ENCODE measurements at places on chromosomes 13 and 19.

- no peak for DNase-seq
Observed at GRCh38 chr13:54387625-54388024, 1359.0 kb downstream of the OLFM4 start.

DNA sequence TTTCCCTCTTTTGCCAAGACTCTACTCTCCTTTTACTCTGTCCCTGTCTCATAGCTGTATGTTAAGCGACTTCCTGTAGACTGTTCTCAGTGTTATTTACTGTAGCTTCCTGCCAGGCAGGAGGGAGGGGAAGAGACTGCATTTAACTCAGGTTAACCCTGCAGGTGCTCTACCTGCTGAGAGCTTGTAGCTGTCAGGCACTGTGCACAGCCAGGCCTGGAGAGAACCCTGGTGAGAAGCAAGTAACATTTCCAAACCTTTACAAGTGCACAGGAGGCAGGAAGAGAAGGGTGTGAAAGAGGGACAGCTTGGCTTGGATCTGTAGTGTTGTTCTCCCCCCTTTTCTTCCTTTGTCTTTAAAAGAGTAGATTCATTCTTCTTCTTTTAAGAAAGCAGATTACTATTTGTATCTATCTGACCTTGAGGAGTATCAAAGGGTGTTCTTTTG, 167.1 kb downstream of the LMO7 start:
- no peak for DNase-seq

- no peak for DNase-seq
Observed at GRCh38 chr19:1389033-1389940, 5.6 kb downstream of the NDUFS7 start.

DNA sequence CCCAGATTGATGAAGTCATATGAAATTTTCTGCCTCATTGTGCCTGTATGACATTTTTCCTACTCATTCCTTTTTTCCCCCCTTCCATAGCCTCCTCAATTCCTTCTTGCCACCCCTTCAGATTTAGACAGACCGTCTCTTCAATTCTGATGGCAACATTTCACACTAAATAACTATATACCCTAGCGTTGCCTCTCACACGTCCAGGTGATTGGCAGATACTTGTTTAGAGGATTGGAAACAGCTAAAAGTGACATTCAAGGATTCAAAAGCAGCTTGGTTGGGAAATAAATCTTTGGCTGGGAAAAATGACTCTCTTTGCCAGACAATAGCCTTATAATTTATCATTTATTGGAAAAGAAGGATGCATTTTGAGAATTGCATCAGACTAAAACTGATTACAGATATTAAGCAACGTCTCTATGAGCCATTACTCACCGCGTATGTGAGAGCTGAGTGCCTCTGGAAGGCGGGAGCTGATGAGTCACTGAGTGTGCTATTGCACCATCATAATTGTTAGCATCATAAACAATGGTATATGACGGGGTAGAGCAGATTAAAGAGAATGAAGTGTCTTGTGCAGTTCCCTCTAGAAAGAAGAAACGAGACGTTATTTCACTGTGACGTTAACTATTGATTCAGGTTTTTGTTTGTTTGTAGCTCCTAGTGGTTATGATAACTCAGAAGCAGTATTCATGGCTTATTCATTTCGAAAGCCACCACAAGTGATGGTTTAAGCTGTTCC, 61.1 kb upstream of the FAM216B start:
- no peak for DNase-seq

- DNase-seq: no peak
Observed at GRCh38 chr13:108742701-108743451, 113.5 kb downstream of the MYO16 start.

GRCh38 chr13:43648733-43649132, 138.0 kb downstream of the ENOX1 start:
- DNase-seq: no peak

DNA sequence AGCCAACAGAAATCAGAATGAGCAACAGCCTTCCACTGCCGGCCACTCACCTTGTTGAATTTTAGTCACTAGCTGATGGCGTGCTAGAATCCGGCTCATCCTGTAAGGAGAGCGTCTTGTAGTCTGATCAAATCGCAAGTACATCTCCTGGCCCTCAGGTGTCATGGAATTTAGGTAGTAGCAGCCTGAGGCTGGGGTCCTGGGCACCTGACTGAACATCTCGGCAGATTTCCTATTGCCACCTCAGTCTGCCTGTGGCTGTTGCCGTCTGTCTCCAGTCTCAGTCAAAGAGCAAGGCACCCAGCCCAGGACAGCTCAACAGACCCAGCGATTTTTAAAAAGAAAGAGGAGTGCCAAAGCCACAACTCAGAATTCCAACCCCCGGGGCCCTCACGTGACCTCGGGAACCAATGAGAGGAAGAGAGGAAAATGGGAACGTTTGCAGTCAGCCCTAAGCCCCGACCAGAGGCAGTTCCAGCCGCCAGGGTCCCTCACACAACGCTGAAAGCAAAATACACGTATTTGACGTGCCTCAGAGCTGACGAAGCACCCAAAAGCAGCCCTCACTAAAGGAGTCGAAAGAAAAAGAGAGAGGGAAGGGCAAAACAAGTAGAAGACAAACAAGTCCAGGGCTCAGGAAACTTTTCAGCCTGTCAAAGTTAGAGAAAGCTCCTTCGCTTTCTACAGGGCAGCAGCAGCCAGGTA, at the start of gene STARD13:
Gene STARD13, minus strand, starts transcription at position 336 of the 705 bp plus-strand sequence. Its CDS starts 117 bp downstream, at position 219.
- no peak for DNase-seq

DNA sequence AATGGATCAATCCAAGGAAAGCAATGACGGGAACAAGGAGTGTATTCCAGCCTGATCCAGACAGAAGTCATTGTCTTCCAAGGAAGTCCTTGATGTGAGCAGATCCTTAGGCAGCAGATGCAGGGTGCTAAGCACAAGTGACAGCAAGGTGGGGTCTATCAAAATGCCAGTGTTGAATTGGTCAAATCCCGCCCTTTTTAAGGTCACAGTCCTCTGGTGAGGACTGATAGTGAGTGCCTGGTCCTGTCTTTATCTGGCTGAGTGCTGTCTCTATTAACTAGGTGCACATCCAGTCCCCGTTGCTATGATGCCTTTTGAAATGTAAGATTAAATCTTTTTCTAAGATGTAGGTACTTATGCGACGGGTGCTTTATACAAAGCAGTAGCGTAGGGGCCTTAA, 1.3 kb upstream of the LAMP1 start:
- no peak for DNase-seq

DNA sequence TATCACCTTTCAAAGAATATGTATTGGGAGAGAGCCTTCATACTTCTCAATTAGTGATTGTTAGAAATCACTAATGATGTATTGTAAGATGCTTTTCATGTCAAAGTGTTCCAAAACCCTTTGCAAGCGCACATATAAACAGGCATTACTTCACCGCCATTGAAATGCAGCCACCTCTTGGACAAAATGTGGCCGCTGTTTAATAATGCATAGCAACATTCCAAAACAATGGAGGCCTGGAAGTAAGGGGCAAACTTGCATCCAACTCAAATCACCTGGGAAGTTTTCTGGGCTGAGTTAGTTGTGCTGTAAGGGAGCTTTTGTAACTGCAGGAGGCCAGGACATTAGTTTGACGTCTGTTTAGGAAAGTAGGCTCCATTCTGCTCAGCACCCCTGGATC, 438.1 kb downstream of the FGF9 start:
- DNase-seq: no peak

GRCh38 chr13:51874651-51875050, 12.9 kb downstream of the CCDC70 start:
- DNase-seq: no peak

- DNase-seq: no peak
Observed at GRCh38 chr13:28573595-28574373, 78.9 kb upstream of the FLT1 start.

DNA sequence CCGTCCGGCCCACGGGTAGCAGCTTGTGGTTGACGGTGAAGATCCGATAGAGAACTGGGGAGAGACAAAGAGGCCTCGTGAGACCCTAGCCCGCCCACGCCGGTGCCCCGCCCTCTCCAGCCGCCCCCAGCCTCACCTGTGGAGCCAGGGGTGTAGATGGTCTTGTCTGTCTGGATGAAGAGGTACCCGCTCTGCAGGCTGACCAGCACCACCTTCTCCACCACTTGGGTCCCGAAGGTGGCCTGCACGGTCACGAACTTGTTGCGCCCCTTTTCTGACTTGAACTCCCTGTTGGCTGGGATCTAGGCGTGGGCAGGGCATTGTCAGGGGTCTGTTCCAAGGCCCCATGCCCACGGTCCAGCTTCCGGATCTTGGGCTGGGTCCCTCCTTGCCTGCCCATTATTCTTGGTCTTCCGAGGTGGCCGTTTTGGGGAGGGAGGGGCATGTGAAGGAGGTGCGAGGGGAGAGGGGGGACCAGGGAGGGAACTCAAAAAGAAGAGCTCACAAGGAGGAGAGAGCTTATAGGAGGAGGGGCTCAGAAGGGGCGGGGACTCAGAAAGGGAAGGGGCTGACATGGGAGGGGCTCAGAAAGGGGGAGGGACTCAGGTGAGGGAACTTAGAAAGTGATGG, 2.2 kb downstream of the C3 start:
- DNase-seq: no peak

Data from activated T-helper 9 cell treated with anti-CD3 and anti-CD28 coated beads, Interleukin-2, amount 50 U/mL, for 16 hours (primary cell).